ENCODE measurements at places on chromosomes 3 and 15. TPM values are rescaled to one million over a fixed set of nuclear protein-coding genes. Genes with fewer than 3 reads are reported as not detected.

CHRNA5 gene
- 2.0 TPM for total RNA-seq

MUC20 gene
- 6.5 TPM for total RNA-seq

GP9 gene
- 0.27 TPM for total RNA-seq

OCA2 gene
- not detected for total RNA-seq

GOLGA8G gene
- not detected for total RNA-seq

CKMT1B gene
- not detected for total RNA-seq

NR1I2 gene
- total RNA-seq, result 0.08 TPM

SLC28A1 gene
- 0.83 TPM for total RNA-seq

FNDC3B gene
- 139 TPM for total RNA-seq

Measured in cardiac septum (tissue), 1 donor.